ENCODE measurements at places on chromosomes 5 and 9.

DNA sequence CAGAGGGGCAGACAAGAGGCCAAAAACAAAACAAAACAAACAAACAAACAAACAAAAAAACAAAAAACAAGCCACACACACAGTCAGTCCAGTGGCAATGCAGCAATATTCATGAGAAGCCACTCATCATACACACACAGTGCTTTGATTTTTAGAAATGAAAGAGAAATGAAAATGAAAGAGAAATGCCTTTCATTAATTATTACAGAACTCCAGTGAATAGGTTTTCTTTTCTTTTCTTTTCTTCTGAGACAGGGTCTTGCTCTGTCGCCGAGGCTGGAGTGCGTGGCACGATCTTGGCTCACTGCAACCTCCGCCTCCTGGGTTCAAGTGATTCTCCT lies 36.9 kb downstream of the SPRY4 start:
- DNase-seq: no peak

GRCh38 chr5:58404734-58405133 lies 55.2 kb downstream of the PLK2 start:
- no peak for DNase-seq

DNA sequence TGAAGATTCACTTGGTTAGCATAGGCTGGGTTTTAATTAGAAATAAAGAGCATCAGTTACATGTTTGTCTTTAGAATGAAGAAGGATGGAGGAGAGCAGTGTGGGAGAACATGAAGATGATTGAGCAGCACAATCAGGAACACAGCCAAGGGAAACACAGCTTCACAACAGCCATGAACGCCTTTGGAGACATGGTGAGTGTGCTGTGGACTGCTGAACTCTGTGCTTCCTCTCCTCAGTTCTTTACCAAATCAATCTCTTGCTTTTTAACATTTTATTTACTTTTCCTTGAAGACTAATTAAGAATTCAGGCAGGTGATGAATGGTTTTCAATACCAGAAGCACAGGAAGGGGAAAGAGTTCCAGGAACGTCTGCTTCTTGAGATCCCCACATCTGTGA lies 38.2 kb upstream of the SPATA31E1 start:
- no peak for DNase-seq

DNA sequence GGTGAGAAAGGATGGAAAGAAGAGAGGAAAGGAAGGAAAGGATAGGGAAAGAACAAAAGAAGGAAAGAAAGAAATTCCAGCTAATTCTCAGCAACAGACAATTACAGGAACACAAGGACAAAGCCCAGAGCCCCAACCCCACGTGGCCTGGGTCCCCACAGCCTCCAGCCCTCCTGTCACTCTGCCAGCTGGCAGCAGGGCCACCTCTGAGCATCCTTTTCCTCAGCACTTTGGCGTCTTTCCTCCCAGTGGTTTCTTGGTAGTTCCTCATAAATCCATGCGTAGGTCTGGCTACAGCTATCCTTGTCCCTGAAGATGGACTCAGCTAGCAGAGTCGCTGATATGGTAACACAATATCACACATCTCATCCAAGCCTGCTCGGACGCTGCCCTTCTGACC lies 28.3 kb downstream of the ADAMTS2 start:
- DNase-seq: no peak

- no peak for DNase-seq
These were observed 116.6 kb upstream of the MAP3K1 start for GRCh38 chr5:56698463-56699381.

DNA sequence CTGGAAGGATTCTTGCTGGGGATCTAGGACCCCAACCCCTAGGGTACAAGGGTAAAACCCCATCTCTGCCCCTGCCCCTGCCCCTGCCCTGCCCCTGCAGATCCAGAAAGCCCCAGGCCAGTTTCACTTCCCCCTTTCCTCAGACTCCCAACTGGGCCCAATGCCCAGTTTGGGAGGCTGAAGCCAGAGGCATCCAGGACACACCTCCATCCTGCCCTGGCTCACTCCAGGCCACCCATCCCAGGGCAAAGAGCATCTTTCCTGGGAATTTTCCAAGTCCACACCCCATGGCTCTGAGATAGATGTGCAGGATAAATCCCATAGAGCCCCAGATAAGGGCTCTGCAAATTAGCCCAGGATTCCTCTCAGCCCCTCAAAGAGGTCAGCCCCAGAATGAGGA lies 17.4 kb downstream of the CNTFR start:
- DNase-seq: no peak

DNA sequence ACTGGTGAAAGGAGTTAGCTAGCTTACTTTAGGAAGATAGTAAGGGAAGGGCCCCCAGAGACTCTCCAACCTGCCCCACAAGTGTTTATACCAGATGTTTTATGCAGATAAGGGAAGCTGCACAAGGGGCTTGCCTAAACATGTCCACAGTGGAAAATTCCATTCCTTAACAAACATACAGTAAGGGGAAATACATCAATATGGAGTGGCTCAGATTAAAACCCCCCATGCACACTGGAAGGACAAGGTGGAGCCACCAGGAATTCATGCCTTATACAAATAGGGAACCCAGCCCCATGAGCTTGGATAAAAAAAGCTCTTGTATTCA lies 106.3 kb upstream of the GPBP1 start:
- no peak for DNase-seq

- no peak for DNase-seq
These were observed 244.6 kb upstream of the EFNA5 start for GRCh38 chr5:107915176-107915812.

GRCh38 chr5:154858972-154859871 lies 795 bp downstream of the CNOT8 start:
- DNase-seq: no peak

DNA sequence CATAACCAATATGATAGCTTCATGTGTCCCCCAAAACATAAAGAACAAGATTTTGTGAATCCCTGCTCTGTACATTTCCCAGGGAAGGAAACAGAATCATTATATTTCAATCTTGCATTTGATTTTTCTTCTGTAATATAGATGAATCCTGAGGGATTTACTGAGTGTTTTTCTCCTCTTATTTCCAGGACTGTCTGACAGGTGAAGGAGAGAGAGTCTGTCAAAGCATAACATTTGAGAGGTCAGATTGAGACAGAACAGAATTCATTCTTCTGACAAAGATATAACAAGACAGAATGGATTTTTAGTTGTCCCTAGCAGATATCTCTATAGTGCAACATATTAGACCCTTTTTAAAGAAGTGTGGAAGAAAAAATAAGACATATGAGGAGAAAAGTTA lies 354.5 kb upstream of the IZUMO3 start:
- no peak for DNase-seq

All from AG09319 (cell line).